ENCODE measurements at places on chromosomes 3 and 15.

- no peak for DNase-seq
Measured at GRCh38 chr15:98635848-98636247, 12.5 kb upstream of the IGF1R start.

DNA sequence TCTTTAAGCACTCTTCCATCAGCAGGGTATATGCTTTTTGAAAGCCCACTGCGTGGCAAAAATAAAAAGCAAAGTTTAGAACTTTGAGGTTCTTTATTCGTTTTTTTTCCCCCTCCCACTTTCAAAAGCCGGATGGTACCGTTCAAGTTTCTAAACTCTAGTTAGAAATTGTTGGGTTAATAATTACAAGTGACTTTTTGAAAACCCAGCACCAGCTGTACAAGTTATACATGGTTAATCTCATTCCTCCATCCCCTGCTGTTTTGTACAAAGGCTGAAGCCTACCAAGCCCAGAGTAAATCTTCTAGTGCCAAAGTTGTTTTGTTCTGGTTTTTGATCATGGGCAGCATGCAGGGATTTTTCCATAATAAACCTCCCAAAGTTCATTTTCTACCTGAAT, 48.6 kb downstream of the WDR72 start:
- peak; percentile 21 for DNase-seq

DNA sequence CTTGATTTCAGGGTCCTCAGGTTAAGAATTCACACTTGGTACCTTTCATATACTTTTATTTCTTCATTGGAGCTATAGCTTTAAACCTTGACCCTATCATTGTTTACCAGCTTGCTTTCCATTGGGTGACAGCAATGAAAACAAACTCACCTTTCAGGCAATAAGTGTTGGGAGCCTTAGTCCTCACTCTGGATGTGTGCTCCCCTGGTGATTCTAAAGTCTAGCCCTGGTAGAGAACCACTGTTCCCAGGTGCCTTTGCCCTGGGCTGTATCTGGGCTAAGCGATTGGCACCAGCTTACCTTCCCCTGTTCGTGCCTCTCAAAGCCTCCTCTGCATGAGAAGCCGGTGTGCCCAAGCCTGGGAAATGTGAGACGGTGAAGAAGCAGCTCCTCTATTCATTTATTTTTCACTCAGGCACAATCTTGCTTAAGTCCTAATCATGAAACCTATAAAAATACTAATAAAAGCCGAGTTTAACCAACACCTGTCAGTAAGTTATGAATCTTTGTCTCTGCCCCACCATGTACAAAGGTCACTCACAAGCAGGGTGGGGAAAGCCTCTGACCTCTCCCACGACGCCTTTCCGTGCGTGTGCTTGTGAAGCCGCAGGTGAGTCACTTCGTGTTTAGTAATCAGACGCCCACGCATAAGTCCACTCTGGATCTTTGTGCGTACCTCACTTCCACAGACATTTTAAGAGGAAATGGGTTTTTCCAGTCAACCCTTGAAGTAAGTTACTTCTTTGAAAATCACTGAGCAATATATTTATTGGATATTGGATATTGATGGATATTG, 12.8 kb upstream of the ARRDC4 start:
- no peak for DNase-seq

DNA sequence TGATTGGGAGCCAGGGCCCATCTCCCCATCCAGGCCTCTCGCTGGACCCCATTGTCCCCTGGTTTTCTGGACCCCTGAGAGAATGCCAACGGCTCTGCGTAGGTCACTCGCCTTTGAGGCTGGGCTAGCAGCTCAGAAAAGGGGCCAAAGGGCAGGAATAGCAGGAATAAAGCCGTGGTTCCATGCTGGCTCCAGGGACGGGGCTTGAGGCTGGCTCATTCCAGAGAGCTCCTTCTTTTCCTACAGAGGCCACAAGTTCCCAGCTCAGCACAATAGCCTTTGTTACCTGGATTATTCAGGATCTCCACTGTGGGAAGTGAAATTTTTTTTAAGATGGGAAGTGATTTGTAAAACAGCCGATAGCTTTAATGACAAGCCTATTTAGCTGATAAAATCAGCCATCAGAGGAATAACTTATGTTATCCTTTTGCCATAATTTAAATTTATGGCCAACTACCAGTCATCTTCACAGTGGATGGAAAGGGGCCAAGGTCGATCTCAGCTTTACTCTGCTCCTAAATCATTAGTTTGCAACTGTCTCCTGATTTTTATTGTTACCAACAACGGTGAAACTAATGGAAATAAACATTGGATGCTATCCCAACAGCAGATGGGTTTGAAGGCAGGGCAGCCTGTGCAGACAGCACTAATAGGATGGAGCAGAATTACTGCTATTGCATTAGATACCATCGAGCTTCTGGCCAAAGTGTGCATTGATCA, 124.3 kb downstream of the TMEM266 start:
- DNase-seq: no peak

DNA sequence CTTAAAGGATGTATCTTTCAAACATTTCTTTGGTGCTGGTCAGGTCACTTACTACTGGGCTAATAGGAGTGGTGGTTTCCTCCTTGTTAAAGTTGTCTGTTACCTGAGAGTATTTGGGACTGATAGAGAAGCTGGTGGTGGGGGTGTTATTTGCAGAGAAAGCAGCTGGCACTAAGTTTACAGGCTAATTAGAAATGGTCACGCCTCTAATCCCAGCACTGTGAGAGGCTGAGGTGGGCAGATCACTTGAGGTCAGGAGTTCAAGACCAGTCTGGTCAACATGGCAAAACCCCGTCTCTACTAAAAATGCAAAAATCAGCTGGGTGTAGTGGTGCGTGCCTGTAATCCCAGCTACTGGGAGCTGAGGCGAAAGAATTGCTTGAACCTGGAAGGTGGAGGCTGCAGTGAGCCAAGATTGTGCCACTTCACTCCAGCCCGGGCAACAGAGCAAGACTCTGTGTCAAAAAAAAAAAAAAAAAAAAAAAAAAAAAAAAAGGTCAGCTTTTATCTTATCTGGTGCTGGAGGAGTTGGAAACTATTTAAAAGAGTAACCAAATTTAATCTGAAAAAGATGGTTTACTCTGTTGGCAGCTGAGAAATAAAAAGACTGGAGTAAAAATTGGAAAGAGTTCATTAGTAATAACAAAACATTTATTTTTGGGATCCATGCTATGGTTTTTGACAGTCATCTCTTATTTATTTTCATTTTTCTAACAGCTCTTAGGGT, 332.6 kb downstream of the PTPRG start:
- DNase-seq: peak; percentile 51

DNA sequence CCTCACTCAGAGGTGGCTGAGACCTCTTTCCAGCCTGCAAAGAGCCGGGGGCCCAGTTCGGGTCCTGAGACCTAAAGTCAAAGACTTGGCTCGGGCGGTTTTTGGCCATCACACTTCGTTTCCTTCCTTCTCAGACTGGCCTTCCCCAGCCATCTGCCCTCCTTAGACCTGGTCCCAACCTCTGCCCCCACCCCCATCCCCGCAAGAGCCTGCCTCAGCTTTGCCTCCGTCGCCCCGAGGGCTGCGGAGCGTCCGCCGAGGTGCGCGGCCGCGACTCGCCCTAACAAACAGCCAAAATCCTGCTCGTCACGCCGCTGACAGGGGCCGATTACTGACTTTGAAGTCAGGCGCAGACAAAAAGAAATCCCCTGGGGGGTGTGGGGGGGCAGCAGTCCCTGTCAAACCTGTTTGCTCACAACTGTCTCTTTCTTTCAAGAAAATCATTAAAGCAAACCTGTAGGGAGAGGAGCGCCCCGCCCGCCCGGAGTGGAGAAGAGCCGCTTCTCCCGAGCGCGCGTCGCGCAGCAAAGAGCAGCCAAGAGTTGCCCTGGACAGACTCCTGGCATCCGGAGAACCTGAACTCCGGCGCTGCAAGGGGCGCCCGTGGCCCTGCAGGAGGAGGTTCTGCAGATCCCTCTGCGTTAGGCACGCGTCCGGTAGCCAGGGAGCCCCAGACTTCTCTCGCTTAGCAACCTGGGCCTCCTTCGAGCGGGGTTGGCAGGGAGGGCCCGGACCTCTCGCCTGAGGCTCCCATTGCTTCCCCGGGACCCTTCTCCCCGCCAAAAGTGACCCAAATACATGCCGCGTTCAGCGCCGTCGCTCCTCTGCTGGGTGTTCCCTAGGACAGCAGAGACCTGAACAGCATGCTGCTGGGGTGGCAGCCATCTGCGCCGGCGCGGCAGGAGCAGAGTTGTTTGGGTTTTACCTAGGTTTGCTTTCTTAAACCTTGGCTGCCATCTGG, 4.5 kb downstream of the SOX14 start:
- DNase-seq: no peak

- no peak for DNase-seq
Measured at GRCh38 chr15:42191610-42192346, 16.3 kb downstream of the VPS39 start.

- peak; percentile 54 for DNase-seq
Measured at GRCh38 chr3:61807865-61808276, 246.5 kb downstream of the PTPRG start.

DNA sequence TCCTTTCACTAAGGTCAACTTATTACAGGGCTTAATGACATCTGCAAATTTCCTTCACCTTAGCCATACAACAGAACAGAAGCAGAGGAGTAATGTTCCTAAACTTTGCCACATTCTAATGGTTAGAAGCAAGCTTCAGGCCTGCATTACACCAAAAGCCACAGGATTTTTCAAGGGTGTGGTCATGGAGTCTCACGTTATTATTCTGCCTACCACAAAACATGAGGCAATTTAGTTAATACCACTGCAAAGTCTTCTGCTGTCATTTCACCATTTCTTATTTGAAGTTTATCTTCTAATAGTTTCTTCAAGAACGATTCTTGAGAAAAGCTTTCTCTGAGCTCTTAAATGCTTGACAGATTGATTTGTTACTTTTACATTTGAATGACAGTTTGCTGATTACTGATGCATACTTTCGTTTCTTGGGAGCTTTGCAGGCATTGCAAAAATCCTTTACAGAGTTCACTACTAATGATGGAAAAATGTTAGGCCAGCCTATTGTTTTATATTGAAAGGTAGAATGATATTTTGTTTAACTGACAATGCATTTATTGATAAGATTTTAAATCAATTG, 1257.1 kb downstream of the NSUN3 start:
- no peak for DNase-seq

- DNase-seq: no peak
Measured at GRCh38 chr3:43400167-43400566, 113.8 kb downstream of the SNRK start.

- no peak for DNase-seq
Measured at GRCh38 chr3:55863028-55863427, 375.9 kb upstream of the WNT5A start.

GRCh38 chr15:52493968-52494367, 34.7 kb downstream of the MYO5A start:
- DNase-seq: no peak

Data from NCI-H146 (cell line).